ENCODE measurements at places on chromosomes 5 and 9.
A peak's percentile ranks its signal among the peaks of the same experiment; 100 is the strongest.

DNA sequence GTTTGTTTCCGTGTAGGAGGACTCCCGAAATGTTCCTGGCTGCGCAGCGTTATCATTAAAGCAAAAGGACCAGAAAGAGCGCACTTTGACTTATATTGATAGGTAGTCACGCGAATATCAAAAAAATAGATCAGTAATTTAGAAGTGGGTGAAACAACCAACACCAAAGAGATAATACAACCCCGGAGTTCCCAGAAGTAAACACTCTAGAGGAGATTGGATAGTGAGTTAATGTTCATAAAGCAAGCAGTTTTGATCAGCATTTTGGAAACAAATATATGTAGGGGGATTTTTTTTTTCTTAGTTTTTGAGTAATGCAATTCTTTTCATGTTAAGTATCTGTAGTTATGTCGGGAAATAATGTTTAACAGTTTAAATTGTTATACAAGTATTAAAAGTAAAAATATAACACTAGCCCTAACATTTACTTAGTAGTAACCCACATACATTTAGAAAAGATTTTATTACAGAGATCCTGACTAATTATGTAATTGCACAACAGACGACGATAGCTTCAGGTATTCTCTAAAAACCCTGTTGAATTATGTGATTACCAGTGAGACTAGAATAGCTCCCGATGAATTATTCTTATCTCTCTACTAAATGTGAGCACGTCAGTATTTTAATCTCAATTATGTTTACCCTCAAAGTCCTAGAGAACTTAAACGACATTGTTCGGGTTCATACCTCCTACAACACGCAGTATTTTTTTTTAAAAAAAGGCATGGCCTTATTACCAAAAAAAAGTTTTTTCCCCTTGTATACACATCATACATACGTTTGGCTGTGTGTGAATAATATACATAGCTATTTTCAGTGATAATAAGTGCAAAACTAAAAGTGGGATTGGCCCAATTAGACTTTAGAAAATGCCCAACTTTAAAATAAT is 9.4 kb upstream of the NFIB start:
- ATAC-seq, result no peak

DNA sequence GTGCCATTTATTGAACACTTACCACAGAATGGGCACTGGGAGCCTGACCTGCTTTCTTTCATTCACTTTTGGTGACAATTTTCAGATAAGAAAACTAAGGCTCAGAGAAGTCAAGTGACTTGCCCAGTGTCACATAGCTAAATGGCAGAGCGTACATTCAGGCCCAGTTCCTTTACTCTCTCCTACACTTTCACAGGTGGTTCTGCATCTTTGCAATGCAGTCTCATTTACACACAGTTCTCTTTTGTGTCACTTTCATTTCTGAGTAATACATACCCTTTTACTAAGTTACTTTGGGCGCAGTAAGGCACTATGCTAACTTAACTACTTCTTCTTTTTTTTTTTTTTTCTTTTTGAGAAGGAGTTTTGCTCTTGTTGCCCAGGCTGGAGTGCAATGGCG is 8.3 kb downstream of the NFIL3 start:
- ATAC-seq, result no peak

DNA sequence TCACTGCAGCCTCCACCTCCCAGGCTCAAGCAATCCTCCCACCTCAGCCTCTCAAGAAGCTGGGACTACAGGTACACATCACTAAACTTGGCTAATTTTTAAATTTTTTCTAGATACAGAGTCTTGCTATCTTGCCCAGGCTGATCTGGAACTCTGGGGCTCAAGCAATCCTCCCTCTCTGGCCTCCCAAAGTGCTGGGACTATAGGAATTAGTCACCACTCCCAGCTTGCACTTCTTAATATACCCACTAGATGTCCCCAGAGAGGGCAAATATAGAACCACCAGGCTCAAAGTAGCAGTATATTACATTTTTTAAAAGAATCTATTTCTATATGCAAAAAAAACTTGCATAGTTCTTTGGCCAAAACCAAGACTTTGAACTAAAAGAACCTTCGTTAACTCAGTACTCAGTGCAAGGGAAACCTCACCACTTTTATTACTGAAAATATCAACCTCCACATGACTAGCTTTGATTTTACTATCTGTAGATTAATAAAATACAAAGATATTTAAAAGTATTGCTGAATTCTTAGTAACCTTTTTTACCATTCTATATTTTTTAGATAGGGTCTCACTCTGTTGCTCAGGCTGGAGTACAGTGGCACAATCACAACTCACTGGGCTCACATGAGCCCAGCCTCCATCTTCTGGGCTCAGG is 25.8 kb upstream of the HSD17B3 start:
- ATAC-seq, result peak; percentile 78

- ATAC-seq, result no peak
Observed at GRCh38 chr5:2015961-2016360, 133.2 kb upstream of the IRX4 start.

- no peak for ATAC-seq
Observed at GRCh38 chr5:176868731-176869130, 30.4 kb downstream of the HK3 start.

GRCh38 chr9:13446938-13447842 is 167.7 kb upstream of the MPDZ start:
- ATAC-seq, result no peak

- ATAC-seq, result peak; percentile 71
Observed at GRCh38 chr9:84990416-84990815, 320.9 kb downstream of the NTRK2 start.

- no peak for ATAC-seq
Observed at GRCh38 chr5:58765058-58765457, 182.2 kb downstream of the RAB3C start.

GRCh38 chr9:15178631-15179030 is 128.4 kb downstream of the TTC39B start:
- no peak for ATAC-seq

GRCh38 chr5:82975396-82975795 is 101.8 kb downstream of the TMEM167A start:
- no peak for ATAC-seq

DNA sequence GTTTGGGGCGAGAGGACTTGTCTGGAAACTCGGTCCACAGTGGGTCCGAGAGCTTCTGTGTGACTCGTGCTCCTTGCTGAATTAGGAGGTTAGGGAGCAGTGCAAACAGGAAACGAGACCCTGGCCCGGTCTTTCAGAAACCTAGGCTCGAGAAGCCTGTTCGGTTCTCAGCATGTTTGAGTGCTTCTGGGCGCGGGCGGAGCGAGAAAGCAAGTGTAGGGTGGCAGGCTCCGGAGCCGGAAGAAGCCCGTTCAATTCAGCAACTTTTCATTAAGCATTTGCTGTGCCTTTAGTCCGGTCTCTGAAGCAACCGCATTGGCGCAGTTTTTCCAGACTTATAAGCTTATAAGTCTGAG is 547 bp downstream of the CLTA start:
- peak; percentile 23 for ATAC-seq

GRCh38 chr9:27529316-27530278 is at the start of gene MOB3B:
TSS of gene MOB3B (minus strand) at chr9:27529814. CDS start at chr9:27455550, 74,264 bp downstream.
- peak; percentile 90 for ATAC-seq

- ATAC-seq, result no peak
Observed at GRCh38 chr5:90534922-90535321, 5.5 kb upstream of the LYSMD3 start.

- no peak for ATAC-seq
Observed at GRCh38 chr5:33966805-33967204, 17.7 kb downstream of the SLC45A2 start.

DNA sequence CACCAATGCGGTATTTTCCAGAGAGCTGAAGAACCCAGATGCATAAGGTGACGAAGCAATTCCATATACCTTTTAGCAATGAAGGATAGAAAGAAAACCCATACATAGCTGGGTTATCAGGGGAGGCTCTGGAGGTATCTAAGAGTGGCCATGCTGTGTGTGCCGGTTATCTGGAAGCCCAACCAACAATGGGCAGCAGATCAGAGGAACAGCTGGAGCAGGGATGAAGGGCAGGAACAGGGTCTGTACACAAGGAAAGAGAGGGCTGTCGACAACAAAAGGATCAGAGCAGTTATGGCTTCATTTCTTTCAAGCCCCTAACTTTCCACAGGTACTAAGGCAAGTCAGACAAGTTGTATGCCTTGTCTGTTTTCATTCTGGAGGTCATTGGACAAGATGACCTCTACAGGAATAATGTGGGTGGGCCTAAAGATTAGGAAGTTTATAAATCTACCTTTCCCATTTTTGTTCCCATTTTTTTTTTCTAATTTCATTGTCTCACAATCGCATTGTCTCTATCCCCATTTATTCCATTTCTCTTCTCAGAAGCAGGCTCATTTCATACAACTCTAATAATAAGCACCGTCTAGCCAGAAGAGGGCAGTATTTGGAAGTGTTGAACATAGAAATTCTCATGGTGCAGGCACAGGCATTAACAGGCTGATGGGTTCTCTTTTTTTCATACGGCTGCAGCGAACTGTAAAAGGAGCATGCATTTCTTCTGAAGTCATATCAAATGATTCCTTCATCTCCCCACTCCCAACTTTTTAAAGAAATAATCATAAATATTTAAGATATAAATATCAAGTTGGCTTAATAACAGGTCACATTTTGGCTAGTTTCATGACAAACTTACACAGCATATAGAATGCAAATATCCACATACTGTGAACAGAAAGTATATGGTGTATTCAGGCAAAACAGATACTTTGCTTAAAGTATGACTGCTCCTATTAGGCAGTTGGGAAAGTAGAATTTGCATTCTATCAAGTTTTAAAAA is 63.5 kb downstream of the ZNF474 start:
- ATAC-seq, result peak; percentile 81

DNA sequence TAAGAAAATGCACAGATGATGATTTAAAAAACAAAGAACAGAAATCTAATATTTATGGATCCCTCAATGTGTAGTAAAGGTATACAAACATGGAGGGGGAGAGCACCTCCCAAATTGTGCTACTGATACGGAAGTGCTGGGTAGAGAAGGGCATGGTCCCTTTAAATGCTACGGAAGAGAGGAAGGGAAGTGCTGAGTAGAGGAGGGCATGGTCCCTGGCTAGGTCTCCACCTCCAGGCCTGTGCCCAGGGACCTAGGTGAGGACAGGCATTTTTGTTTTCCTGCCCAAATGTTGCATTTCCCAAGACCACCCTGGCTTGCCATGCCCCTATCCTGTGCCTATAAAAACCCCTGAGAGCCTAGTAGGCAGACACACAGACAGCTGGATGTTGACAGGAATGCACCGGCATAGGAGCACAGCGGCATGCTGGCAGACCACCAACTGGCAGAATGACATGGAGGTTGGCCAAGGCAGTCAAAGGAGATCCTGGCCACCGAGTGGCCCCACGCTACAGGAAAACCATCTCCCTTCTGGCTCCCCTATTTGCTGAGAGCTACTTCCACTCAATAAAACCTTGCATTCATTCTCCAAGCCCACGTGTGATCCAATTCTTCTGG is 62.1 kb upstream of the SPDL1 start:
- no peak for ATAC-seq

DNA sequence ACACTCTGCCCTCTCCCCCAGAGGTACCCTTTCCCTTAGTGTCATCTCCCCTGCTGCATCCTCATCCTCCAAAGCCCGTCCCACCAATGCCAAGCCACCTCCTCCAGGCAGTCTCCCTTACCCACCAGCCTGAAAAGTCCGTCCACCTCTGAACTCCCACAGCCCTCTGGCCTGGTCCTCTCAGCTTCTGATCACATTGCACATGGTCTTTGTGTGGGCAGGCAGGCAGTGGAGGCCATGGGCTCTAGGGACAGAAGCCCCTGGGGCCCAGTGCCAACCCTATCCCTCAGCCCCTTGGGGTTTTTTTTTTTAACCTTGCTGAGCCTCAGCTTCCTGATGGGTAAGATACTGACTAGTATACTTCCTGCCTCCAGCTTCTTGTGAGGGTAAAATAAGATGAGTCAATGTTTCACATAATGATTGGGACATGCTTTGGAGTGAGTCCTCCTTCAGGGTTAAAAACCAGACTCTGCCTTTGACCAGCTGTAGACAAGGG is 19.4 kb downstream of the CSF1R start:
- ATAC-seq, result peak; percentile 22

DNA sequence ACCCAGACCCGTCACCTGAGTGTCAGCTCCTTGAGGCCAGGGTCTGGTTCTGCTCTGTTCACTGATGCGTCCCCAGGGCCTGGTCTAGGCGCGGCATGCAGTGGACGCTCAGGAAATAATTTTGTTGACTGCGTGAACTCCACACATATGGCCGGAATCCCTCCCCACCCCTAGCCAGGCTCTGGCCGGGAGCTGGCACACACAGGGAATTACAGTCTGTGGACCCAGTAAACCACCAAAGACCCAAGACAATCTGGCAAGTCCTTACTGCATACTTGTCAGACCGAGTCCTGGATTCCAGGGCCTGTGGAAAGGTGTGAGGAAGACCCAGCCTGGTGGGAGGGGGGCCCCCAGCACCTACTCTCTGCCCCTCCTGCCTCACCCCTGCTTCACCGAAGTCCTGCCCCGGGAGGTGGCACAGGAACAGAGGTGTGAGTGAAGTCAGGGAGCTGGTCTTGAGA is 113.0 kb upstream of the IER5L start:
- ATAC-seq, result peak; percentile 16

- no peak for ATAC-seq
Observed at GRCh38 chr5:180414176-180414575, 61.0 kb upstream of the GFPT2 start.

DNA sequence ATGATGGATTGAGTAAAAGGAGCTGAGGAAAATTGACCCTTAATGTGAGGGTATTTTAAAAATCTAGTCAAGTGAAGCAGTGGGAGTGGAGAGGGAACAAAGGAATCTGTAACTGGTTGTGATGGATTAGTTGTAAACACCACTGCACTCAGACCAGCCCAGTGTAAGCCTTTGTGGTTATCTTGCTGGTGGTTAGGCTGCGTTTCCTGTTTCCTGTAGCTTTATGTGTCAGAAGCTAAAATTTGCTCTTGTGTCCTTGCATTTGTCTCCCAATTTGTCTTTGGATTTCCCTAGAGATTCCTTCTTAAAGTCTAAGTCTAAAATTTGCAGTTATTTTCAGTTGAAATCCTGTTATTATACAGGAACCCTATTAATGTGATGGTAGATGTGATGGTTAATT is 6.3 kb downstream of the IFNA21 start:
- no peak for ATAC-seq

GRCh38 chr5:51181208-51181894 is 201.9 kb upstream of the ISL1 start:
- no peak for ATAC-seq

- ATAC-seq, result no peak
Observed at GRCh38 chr9:93184432-93185265, 710 bp downstream of the WNK2 start.

- no peak for ATAC-seq
Observed at GRCh38 chr5:52892242-52892878, 96.8 kb upstream of the ITGA2 start.

- ATAC-seq, result no peak
Observed at GRCh38 chr9:95785209-95785608, 90.3 kb upstream of the ERCC6L2 start.

DNA sequence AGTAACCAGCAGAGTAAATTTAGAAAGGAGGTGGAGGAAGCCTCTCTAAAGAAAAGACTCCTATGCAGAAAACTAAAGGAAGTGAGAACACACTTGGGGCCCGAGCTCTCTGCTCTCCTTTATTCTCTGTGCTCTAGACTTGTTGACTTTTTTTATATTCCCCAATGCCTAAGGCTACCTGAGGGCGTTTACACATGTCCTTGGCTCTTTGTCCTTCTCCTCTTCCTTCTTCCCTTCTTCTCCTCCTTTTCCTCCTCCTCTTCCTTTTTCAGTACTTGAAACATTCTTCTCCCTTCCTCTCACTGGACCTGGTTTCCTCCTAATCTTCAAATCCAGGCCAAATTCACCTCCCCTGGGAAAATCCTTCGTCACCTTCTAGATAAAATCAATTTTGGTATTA is 256.4 kb upstream of the TRPC7 start:
- ATAC-seq, result no peak
